ENCODE measurements at places on chromosomes 6 and 20.

GRCh38 chr6:27700337-27700736 lies 211.9 kb downstream of the OR2B2 start:
- no peak for DNase-seq

DNA sequence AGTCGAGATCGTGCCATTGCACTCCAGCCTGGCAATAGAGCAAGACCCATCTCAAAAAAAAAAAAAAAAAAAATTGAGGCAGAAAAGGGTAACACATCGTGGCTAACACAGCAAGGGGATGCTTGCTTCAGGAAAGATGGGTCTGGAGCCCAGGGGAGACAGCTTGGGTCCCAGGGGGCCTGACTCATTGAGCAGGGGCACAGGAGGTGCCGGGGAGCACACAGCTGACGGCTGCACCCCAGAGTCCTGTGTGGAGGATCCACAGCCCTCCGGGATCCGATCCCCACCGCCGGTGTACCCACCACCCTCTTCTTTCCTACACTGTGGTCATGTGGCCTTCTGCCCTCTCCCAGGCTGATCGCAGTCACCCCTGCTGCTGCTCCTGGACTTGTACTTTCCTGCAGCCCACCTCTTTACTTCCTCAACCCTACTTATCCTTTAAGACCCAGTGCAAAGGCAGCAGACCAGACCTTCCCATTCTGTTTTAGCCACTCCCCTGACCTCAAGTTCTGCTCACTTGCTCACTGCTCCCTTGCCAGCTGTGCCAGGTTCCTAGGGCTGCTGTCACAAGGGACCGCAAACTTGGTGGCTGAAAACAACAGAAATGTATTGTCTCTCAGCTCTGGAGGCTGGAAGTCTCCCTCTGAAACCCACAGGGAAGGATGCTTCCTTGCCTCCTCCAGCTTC lies 17.6 kb upstream of the EZR start:
- no peak for DNase-seq

- no peak for DNase-seq
Measured at GRCh38 chr6:25414168-25414567, 135.0 kb downstream of the CARMIL1 start.

- no peak for DNase-seq
Measured at GRCh38 chr20:8527998-8528723, 396.1 kb downstream of the PLCB1 start.

DNA sequence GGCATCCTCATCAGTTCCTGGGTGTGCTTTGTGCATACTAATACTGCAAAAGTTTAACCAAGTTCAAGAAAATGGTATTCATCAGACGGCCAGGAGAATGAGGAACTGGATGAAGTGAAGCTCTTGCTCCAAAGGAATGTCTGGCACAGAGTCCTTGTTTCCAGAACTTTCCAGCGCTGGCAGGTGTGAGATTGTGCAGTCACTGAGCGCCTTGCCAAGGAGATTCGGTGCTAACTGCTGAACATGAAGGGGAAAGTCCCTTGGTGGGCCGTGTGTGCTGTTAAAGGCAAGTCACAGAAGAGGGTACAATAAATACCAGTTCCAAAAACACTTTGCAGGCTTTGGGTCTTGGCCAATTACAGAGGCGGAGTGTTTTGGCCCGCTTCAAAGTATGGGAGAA lies 262.3 kb upstream of the SOX4 start:
- no peak for DNase-seq

GRCh38 chr20:22729180-22729579 lies 144.8 kb upstream of the FOXA2 start:
- DNase-seq, result no peak

GRCh38 chr20:53343448-53343847 lies 250.2 kb downstream of the ZNF217 start:
- DNase-seq, result no peak

Data from stimulated activated CD4-positive, alpha-beta T cell treated with anti-CD3 and anti-CD28 coated beads, Interleukin-1b, Interleukin-23, amount 100 ng/mL, for 24 hours (primary cell).